Mesenchymal stem cell (in vitro differentiated cells and primary cell): ENCODE measurements at places on chromosomes 16 and 17.

- peak; percentile 97 for DNase-seq
Observed at GRCh38 chr17:35022536-35023063, 40.9 kb downstream of the RFFL start.

DNA sequence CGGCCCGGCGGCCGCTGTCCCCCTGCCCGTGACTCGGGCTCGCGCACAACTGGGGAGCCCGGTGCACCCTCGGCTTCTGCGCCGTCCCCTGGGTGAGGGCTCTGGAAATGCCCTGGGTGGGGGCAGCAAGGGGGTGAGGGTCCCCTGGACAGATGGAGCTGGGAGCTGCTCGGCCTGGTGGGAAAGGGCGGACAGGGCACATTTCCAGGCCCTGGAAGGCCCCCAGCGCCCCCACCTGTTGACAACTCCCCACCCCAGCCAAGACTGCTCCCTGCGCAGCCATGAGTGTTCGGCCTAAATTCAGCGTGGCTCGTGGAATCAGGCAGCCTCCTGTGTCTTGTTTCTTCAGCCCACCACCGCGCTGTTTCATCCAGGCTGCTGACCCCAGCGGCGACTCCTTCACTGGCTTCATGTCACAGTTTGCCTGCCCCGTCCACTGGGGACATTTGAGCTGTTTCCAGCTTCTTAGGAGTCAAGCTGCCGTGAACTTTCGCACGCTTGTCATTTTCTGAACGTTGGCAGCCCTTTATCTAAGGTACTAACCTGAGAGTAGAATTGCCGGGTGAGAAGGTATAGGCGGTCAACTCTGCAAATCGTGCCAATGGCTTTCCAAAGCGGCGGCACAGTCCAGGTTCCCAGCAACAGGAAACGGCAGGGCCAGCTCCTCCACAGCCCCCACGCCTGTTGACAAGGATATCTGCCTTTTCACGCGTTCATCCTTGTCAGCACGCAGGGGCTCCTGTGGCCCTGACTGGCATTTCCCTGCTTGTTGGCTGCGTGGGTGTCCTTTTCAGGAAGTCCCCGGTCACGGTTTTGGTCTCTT lies 895 bp downstream of the UTS2R start:
- DNase-seq: no peak

- DNase-seq: no peak
Observed at GRCh38 chr17:9897372-9897968, 7.6 kb downstream of the RCVRN start.

DNA sequence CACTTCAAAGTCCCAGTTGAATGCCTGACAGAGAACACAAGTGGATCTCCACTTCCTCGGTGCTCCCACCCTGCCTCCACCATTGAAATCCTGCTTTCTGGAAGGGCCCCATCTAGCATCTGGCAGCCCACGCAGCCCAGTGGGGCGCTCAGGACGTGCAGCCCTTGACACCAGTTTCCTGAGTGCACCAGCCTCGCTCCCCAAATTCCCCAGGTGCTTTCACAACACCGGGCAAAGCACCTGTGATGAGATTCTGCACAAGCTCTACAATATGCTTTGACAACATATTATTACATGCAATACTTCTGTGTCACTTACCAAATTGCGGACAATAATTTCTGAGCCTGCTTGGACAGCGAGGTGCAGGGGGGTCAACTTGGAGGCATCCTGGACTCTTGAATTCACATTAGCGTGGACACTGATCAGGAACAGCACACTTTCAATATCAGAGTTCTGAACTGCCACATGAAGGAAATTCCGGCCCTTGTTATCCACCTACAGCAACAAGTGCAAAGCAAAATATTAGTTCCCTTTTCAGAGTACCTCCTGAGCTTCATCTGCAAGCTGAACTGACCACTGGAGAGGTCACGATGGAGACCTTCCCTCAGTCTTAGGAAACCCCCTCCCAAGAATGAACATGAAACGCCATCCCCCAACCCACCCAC lies 33.9 kb downstream of the CYB5D2 start:
- no peak for DNase-seq

- no peak for DNase-seq
Observed at GRCh38 chr16:68234188-68235107, 1.5 kb downstream of the ESRP2 start.

DNA sequence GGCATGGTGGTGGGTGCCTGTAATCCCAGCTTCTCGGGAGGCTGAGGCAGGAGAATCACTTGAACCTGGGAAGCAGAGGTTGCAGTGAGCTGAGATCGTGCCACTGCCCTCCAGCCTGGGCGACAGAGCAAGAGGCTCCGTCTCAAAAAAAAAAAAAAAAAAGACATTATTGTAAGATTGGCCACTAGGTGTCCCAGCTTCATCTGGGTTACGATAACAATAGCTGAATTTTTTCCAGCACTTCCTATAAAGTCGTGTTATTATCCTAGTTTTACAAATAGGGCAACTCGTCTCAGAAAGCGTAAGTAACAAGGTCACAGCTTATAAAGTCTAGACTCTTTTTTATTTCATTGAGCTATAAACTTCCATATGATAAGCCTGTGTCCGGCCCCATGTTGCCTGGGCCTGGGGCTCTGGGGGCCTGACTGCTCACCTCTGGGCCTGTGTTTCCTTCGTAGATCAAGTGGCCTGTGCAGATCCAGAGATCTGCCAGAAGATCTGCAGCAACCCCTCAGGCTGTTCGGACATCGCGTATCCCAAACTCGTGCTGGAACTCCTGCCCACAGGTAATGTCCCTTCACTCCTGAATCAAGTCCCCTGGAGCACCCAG lies 60.5 kb downstream of the SLC5A11 start:
- peak; percentile 22 for DNase-seq

GRCh38 chr16:49650603-49651002 lies 205.3 kb downstream of the ZNF423 start:
- DNase-seq: no peak

GRCh38 chr17:1959871-1960544 lies 65.1 kb downstream of the RTN4RL1 start:
- no peak for DNase-seq

GRCh38 chr16:87322360-87322759 lies 5.2 kb upstream of the C16orf95 start:
- DNase-seq: no peak

GRCh38 chr17:39996800-39997199 lies 16.2 kb downstream of the PSMD3 start:
- no peak for DNase-seq

DNA sequence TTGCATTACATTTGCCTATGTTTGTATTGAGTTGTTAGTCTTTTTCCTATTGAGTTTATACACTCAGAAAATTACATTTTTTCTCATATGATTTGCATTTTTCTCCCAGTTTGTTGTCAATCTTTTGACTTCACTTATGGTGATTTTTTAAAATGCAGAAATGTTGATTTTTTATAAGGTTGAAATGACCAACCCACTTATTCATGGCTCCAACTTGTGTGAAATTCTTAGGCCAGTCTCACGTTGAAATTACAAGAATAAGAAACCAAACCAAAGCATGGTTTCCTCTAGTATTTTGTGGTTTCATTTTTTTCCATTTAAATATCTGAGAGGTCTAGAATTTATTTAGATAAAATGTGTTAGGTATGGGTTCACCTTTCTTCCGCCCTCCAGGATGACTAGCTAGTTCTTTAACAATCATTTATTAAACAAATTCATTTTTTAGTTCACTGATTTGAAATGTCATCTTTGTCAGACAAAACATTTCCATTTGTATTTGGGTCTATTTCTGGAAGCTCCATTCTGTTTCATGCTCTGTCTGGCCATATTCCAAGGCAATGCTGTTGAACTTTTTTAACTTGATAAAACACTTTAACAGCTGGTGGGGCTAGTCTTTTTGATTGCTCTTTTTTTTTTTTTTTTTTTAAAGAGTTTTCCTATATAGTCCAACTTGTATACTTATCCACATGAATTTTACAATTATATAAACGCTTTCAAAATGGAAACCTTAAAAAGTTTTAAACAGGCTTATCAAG lies 40.0 kb downstream of the FAM20A start:
- no peak for DNase-seq
